NCI-H748 treated with DMSO at 0.1 percent for 48 hours (cell line): ENCODE measurements at places on chromosomes 6 and 20.

- peak; percentile 77 for DNase-seq
These were observed 12.0 kb downstream of the CD83 start for GRCh38 chr6:14129575-14129974.

GRCh38 chr20:15674253-15675060 is 898.8 kb downstream of the KIF16B start:
- no peak for DNase-seq

GRCh38 chr20:62049342-62050165 is 16.1 kb downstream of the TAF4 start:
- no peak for DNase-seq

DNA sequence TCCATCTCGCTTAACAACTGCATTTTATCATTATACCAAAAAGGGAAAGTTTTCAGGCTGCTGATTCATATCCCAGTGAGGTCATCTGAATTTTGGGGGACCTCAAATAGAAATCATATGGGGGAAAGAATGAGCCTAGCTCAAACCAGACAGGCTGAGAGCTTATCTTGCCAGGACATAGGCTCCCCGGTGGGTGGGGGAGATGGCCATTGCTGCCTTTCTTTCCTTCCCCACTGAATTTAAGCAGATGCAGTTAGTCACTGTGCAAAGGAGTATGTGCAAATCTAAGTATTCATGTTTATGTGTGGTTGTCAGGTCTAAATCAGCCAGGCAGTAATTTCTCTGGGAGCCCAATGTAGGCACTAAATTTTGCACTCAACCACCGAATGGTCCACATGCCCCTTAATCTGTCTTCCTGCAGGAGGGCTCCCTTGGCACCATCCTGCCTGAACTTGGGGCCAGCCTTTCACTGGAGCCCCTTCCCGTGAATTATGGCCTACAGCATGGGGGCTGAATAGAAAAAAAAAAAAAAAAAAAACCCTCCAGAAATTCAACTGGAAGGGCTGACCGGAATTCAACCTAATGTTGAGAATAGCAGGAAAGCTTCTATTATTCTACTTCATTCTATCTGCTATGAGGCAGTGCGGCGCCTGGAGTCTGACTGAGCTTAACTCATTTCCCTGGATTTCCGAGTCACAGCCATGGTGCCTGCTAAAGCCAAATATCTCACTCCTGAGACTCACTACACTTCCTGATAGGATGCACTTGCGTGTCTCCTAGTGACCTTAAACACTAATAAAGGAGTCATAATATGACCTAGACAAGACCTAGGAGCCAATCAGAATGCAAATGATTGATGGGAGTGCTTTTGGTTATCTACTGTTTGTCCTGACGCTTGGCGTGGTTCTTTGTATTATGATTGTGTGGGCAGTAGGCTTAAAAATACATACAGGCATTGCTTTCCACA is 161.5 kb upstream of the HEY2 start:
- no peak for DNase-seq

- DNase-seq, result no peak
These were observed 150.6 kb downstream of the GJA10 start for GRCh38 chr6:90044833-90045381.

GRCh38 chr6:89640804-89641203 is 2.3 kb upstream of the LYRM2 start:
- DNase-seq, result no peak

GRCh38 chr20:9408422-9409300 is 105.7 kb upstream of the LAMP5 start:
- no peak for DNase-seq

GRCh38 chr6:41940759-41941279 is 789 bp downstream of the CCND3 start:
- DNase-seq, result no peak

DNA sequence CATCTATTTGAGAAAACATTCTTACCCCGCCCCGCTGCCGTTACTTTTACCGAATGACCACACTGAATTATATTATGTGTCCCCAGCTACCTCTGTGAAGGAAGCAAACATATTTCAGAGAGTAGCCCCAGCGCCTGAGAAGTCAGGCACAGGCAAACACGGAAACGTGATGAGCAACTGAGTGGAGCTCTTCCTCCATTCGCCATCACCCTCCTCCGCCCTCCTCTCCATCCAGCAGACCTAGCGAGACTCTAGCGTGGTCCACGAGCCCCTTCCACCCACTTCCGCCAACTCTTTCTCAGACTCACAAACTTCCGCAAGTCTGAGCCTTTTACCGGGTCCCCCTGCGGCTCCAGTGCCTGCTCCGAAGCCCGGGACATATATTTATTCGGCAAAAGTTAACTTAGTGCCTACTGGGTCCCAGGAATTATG is 582 bp downstream of the SNRPB start:
- DNase-seq, result peak; percentile 47

DNA sequence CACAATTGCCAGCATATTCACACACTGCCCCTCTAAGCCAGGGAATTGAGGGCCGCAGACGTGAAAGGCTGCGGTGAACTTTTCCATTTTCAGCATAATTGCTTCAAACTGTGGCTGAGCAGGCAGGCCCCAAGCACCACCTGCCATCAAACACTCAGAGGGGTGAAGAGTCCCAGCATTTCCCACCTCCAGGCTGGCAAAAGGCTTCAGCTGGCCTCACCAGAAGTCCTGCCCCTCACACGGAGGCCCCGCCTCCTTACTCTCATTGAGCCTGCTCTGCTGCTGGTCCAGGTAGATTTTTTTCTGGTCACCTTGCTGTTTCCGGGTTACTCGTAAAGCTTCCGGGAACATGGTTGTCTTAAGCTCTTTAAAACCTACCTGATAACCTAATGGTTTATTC is 52.0 kb upstream of the PRELID3B start:
- no peak for DNase-seq

- DNase-seq, result no peak
These were observed 8.8 kb upstream of the SMOC2 start for GRCh38 chr6:168432196-168432595.

- DNase-seq, result no peak
These were observed 173.0 kb upstream of the FERMT1 start for GRCh38 chr20:6295867-6296256.

DNA sequence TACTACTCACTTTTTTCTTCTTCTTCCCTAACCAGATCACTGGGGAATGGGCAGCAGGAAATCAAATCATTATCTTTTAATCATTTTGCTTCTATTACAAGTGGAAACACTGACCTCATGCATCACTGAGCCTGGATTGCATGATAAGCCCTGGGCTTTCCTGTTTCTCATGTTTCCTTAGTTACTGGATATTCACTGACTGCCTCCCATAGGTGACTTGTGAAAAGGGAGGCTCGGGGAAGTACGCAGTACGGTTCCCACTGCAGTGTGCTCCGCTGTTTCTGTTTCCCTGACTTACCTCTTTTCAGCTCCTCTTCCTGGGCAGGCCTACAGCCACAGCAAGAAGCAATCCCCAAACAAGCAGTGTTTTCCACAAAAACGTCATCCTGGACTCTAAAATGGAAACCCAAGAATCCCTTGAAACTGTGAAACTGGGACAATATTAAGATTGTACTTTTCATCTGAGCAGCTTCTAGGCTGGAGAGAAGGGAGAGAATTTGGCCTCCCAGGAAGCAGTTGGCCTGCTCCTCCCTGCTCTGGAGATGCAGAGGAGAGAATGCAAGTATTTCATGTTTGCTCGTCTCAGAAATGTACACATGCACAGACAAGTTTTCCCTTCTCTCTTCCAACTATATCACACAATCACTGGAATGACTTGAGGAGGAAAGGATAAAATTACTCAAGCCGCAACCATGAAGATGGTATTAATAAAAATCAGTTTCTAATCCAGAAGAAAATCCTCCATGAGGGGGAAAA is 13.1 kb downstream of the BTNL2 start:
- DNase-seq, result no peak

DNA sequence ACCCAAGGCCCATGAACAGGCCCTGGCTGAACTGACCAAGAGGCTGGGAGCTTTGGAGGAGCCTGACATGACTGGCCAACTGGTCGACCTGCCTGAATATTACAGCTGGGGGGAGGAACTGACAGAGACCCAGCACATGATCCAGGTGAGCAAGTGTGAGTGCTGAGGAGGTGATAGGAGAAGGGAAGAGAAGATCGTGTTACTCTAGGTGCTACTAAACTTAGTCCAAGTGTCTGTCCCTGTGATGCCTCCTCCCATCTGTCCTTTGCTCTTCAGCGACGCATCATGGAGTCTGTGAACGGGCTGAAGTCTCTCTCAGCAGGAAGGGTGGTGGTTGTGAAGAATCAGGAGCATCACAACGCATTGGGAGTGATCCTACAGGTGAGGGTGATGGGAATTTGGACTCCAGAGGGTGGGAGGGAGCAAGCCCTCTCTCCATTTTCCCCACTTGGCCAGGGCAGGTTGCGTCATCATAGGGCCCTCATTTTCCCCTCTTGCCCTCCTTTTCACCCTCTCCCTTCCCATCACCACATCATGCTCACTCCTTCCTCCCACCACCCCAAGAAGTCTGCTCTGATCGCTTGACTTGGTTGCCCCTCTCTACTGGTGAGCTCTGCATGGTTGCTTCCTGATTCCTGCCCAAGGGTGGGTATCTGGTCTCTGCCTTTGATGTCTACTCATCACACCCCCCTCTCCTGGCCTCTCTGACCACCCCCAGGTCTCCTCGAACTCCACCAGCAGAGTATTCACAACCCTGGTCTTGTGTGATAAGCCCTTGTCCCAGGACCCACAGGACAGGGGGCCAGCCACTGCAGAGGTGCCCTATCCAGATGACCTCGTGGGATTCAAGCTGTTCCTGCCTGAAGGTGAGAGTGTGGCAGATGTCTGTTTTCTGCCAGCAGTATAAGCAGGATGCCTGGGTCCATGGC is 4.7 kb downstream of the DXO start:
- DNase-seq, result no peak

DNA sequence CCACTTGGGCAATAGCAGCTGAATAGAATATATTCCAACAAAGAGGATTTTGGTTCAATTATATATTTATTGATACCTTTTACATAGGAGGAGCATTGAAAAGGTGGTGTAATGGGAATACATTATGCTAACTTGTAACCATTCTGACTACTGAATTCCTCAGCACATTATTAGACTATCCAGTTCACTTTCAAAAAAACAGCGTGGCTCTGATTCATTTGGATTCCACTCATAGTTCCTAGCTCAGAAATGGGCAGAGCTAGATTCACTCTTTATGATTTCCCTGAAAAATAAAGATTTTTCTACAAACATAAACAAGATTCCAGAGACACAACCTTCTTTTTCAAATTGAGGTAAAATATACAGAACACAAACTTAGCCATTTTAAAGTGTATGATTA is 9.2 kb upstream of the TRERF1 start:
- no peak for DNase-seq

DNA sequence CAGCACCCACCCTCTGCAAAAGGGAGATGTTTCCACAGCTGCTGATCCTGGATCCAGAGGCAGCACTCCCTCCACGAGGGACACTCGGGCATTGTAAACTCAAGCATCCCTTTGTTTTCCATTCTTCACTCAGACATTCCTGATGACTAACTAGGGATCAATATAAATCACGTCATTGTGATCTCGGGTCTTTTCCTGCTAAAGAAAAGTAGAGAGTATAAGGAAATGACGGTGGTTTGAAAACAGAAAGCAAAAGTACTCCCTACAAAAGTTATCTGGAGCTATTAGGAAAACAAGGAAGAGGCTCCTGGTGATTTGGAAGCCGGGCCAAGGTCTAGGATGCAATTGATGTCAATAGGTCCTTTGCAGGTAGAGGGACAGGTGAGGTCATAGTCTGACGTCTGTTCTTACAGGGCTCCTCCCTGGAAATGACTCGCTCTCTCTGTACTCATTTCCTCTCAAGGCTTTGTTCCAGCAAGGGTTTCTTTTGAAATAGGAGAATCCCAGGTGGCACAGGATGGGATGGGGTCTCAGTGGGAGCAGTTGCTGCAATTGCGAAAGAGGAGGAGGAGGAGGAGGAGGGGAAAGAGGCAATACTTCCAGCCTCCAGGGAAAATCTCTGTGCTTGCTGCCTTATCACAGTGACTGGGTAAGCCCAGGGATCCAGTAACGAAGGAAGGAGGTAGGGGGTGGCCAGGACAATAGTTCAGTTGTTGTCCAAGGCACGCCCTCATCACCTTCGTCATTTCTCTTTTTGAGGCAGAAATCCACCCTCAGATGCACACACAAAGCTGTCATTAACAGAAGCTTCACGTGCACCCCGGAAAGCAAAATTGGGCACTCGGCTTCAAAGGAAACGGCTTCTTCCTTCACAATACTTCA is 222.8 kb downstream of the LY86 start:
- DNase-seq, result peak; percentile 75

DNA sequence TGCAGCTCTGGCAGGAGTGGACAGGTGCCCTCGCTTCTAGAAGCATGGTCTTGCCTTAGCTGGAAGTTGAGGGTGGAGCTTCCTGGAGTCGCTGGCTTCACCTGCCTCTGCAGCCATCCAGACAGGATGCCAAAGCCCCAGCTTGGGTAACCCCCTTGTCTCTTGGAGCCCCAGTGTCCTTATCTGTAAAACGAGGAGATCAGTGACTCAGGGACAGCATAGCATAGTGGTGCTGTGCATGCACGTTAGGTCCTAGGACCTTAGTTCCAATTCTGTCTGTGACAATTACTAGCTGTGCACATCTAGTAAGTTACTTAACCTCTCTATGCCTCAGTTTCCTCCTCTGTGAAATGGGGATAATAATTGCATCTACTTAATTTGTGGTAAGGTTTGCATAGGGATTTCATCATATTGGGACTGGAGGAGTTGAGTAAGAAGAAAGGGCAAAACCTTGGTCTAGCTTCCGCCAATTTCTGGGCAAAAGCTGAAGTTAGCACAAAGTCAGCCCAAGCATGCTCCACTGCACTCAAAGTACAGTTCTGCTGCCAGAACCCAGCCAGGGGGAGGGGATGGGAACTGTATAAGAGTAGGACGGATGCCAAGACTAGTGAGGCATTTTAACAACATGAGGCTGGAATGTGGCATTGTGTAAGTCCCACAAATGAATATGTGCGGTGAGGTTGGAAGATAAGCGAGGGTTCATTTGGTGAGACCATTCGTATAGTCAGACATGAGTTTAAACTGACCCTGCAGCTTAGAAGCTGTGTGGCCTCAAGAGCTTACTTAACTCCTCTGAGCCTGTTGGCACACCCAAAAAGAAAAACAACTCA is 24.5 kb downstream of the TOX2 start:
- no peak for DNase-seq

- DNase-seq, result no peak
These were observed 840 bp downstream of the PPP1R3D start for GRCh38 chr20:59939052-59939878.

DNA sequence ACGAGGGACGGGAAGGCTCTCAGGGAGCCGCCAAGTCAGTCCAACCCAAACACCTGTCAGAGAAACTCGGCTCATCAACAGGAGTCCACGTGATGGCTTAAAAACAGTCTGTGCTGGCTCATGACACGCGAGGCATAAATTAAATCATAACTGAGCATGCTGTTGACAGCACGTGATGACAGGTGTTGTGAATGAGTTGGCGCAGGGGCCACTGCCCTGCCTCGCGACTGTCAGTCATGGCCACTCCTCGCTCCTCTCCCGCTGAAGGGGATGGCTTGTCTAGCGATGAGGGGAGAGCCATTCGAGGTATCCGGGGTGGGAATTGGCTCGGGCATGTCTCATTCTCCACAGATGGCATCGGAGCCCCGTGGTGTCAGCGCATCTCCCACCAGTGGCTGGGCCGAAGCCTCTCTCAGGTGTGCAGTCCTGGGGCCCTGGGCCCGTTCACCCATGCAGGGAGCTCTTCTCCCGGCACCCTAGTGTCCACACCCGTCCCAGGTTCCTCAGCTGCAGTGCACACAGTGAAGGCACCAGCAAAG is 313.3 kb downstream of the BMP7 start:
- DNase-seq, result no peak
